ENCODE measurements at places on chromosomes 5 and 9.

DNA sequence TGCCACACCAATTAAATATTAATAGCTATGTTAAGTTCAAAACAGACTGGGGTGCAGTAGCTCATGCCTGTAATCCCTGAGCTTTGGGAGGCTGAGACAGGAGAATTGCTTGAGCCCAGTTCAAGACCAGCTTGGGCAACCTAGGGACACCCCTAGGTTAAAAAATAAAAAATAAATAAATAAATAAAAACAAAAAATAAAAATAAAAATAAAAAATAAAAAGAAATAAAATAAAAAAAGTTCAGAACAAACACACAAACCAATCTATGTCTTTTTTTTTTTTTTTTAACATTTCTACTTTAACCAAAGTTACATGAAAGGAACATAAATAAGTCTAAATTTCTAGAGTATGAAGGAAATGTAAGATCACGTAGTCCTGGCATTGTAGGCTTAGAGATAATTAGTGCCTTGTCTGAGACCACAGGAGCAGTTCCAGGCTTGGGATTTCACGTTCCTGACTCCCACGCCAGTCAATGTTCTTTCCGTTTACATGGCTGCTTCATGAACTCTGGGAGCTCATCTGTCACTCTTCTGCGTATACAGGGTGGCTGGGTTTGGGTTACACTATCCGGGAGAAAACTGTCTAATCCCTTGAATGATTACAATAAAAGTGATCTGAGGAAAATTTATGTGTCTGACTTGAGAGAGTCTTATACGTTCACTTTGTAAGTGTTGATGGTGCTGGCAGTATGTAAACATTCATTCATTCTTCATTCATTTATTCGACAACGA, 85.2 kb downstream of the KIAA1958 start:
- DNase-seq = no peak

- DNase-seq = no peak
These were observed 23.3 kb upstream of the SUB1 start for GRCh38 chr5:32562056-32562455.

DNA sequence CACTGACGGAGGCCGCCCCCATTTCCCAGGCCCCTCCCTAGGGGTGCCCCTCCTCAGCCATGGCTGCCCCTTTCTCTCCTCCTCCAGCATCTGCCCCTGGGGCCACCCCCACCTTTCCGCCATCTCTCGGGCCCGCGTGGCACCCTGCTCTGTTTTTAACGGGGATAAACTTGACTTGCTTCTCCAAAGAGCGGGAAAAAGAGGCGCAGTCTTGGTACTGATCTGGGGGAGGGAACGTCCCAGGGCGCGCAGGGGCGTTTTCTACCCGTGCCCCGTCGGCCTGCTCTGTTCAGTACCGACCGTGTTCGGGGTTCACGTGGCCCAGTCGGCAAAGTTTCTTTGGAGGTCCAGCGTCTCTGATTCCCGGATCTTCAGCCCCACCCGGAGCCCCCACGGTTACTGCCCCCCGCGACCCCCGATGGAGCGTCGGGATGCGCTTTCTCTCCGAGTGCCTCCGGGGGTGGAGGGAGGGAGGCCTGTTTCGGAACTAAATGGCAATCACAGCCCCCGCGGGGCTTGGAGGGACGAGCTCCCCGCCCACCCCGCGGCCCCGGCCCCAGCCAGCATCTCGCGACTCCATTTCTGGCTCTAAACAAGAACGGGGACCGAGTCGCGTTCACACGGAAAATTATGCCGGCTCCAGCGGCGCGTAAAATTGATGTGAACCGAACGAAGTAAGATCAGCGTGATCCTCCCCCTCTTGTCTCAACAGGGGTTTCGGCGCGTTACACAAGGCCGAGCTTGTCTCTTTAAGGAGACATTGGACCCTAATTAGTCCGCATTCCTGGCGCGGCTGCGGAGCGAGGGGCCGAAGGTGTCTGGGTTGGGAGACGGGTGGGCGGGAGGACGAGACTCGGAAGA, 1.1 kb upstream of the TLE4 start:
- no peak for DNase-seq

DNA sequence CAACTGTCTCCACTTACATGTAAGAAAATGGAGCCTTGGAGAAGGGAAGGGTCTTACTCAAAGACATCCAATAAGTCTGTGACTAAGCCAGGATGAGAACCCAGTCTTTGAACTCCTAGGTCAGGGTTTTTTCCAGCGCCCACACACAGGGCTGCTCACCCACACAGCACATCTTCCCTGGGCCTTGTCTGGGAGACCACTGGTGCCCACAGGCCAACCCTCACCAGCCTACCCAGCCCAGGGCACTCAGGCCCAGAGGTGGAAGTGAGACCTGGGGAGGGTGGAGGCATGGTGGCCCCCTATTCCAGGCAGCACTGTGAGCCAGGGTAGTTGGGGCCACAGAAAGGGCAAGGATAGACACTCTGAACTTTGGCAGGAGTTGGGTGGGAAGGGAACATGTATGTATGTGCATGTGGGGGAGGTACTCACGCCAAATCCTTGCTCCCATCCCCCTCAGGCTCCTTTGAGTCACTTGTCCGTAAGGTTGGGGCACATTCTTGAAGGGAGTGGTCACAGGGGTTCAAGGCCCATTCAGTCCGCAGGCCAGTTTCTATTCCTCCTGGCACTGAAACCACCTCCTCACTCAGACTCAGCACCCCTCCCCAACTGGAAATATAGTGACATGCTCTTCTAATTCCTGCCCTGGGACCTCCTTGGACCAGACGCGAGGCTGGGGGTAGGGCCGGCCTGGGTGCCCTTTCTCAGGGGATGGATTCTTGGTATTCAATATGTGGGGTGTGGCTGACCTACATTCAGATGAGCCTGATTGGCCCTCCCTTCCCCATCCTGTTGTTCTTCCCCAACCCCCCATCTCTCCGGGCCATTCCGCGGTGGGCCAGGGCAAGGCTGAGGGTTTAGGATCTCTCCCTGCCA, 2.9 kb upstream of the SLC4A9 start:
- no peak for DNase-seq

GRCh38 chr5:180644825-180645273, 4.6 kb downstream of the FLT4 start:
- no peak for DNase-seq

DNA sequence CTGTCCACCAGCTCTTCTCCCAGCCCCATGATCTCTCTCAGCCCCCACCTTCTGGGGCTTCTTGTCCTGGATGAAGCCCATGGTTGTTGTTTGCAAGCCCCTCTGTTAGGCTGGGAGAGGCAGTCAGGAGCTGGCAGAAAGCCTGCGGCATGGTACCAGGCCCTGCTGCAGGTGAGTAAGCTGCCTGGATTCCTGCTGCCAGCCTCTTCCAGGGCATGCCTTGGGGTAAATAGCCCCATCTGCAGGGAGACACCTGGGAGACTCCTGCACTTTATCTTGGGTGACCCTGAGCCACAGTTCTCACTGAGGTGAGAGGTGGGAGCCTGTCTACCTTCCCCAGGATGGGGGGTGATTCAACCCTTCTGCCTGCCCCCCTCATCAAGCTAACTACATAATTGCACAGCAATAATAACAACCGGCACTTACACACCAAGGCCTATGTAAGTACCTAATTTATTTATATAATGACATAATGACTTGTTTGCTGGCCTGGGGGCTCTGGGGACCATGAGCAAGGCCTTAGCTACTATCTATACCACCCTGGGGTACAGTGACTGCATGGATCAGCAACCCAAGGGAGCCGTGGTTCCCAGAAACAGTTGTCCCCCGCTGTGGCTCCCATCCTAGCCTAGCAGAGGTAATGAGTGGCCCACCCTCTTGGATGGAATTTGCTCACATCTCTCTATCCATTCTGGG, 116.0 kb downstream of the PSD2 start:
- DNase-seq = no peak

- DNase-seq = no peak
These were observed 80.5 kb upstream of the HSPA9 start for GRCh38 chr5:138655530-138656190.

GRCh38 chr9:98846081-98846480, 38.6 kb downstream of the GALNT12 start:
- DNase-seq = no peak

DNA sequence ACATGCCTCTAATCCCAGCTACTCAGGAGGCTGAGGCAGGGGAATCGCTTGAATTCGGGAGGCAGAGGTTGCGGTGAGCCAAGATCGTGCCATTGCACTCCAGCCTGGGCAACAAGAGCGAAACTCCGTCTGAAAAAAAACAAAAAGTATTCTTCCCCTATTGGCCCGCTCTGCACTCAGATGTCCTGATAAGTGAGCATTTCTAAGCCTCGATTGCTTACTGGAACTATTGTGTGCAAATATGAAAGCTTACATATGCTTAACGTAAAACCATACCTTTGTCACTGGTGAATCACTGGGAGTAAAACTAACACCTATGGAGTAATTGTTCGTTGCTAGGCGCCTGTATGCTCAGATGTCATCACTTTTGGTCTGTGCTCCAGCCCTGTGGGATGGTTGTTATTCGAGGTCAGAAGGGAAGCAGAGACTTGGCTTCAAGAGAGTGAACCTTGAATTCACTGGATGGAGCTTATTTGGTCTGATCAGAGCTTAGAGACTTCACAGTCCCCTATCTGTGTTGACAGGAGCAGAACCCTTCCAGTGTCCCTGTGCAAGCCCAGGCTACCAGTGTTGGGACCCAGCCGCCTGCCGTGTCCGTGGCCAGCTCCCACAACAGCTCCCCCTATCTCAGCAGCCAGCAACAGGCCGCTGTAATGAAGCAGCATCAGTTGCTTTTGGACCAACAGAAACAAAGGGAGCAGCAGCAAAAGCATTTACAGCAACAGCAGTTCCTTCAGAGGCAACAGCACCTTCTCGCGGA, 25.3 kb upstream of the LTC4S start:
- no peak for DNase-seq
